ENCODE measurements at places on chromosomes 5 and 9.
A peak's percentile ranks its signal among the peaks of the same experiment; 100 is the strongest.

DNA sequence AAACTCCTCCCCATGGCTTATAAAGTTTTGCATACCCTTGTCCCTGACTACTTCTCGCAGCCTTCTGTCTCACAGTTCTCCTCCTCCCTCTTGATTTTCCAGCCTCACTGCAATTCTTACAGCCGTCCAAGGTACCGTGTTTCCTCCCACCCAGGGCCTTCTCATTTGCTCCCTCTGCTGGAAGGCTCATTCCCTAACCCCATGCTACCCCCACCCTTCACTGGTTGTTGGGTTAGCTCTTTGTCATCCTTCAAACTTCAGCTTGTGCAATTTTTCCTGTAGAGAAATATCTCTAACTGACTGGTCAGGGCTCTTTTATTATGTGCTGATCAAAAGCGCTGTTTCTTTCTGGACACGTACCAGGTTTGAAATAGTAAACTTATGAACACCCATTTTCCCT, 329.2 kb downstream of the EBF1 start:
- DNase-seq, result no peak

GRCh38 chr9:124676159-124676551, 95.0 kb downstream of the NR6A1 start:
- DNase-seq, result no peak

DNA sequence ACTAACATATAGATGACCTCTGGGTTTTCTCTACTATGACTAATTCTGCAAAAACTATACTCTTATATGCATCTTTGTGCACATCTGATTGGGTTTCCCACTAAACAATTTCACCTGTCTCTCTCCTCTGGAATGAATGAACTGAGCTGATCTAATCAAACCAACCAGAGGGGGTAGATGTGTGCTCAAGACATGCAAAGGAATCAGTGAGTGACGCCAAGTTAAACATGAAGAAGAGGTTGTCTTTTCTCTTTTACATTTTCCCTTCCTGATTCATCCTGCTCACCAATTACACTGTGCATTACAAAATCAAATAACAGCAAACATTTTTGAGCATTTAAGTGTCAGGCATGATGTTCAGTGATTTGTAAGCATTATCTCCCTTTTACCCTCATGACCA, 29.6 kb upstream of the GRXCR2 start:
- DNase-seq, result no peak

DNA sequence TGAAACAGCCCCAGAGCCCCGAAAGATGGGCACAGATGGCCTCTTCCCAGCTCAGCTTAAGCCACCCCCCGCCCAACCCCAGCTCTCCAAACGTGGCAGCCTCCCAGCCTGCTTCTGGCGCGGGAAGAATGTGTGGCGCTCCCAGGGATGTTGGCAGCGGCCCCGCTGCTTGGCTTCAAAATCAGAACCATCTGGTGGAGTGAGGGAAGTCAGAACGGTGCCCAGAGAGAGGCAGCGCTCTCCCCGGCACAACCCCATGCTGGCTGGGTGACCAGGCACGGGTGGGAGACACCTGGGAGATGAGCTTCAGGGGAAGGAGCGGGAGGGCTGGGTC, 72.7 kb upstream of the ORM1 start:
- DNase-seq, result no peak

DNA sequence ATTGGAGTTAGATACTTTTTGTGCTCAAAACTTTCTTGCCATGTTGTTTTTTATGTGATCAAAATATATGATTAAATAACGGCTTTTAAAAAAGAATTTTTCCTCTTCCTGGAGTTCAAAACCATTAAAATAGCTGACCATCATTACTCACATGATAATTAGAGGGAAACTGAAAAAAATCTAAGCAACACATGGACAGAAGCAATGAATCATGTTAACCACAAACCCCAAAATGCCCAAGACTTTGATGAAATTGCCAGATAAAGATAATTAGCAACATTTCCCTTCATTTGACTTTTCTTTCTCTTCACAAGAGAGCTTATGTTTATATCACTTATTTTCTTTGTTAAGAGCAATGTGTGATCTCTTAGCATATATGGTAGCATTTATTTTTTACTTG, 1294.2 kb downstream of the EFNA5 start:
- DNase-seq, result no peak

DNA sequence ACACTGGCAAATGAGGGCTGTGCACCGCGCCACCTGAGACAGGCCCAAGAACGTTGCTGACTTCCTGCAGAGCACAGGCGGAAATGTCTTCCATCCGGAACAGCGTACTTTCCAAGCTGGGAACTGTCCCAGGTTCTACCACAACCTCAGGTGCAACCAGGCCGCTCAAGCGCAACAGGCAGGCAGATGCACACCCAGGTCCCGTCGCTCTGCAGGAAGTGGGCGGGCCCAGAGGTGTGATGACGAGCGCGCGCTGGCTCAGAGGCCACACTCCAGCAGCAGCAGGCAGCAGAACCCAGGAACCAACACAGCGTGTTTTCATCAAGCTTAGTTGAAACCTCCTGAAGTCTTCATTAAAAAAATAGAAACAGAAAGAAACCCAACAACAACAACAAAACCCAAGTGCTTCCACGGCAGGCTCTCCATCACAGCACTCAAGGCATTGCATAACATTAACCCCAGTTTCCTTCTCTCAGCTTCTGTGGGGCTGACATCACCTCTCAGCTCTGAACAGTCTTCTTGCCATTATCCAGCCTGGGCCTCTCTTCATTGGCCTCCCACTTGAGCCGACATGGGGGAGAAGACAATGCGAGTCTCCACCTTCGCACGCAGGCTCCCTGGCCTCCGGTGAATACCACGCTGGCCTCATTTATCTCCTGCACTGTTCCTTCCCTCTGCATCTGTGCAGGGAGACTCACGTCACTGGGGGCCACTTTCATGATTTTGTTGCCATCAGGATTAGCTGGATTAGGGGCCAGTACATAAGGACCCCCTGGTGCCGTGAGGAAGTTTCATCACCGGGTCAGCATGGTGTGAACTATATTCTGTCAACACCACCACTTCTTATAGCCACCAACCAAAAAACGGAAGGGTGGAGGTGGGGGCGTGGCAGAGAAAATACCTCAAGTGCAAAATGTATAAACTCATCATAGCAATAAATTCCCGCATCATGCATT, 22.1 kb downstream of the PTCH1 start:
- peak; percentile 77 for DNase-seq

GRCh38 chr5:38378579-38378978, 120.2 kb downstream of the EGFLAM start:
- DNase-seq, result no peak

GRCh38 chr9:106287091-106287631, 575.8 kb upstream of the ZNF462 start:
- no peak for DNase-seq

DNA sequence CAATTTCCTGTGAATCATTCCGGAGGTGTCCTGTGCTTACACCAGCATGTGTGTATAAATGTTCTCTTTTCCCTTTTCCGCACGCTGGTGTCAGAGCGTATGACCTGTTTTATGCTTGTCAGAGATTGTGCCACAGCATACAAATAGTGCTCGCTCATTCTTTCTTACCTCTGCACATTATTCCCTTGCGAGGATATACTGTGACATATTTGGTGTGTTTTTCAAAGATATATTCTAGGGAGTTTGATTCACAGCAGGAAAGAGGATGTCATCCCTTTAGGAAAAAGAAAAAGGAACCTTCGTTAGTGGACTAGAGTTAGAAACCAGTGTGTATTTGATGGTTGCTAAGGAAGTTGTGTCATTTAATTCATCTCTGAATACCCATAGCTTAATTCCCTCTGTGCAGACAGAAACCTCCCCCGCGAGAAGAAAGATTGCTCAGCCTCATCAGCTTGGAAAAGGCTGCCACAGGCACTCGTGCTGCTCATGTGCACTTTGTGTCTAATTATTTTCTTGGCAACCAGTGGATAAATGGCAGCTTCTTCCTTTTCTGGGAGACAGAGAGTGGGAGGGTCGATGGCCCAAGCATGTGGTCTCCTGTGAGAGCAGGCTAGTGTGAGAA, 14.7 kb upstream of the CCIN start:
- DNase-seq, result no peak

DNA sequence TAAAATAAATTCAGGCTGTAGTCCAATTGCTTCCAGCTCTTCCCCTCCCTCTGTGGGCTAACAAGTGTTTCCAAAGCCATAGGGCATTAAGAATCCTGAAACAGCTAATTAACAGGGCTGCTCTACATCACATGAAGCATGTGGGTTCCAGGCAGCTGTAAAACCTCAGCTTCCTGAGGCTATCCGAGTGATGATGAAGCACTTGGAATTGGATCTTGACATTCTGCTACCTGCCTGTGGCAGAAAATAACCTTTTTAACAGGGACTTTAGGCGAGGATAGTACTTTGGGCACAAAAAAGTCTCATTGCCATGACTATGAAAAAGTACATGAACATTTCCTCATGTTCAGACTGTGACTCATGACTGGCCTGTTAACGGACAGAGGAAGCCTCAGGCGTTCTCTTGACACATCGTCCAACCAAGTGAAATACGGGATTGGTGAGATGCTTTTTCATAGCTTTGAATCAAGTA, 107.2 kb downstream of the PDE4D start:
- DNase-seq, result no peak

GRCh38 chr5:172093965-172094364, 87.5 kb upstream of the FBXW11 start:
- DNase-seq, result no peak

DNA sequence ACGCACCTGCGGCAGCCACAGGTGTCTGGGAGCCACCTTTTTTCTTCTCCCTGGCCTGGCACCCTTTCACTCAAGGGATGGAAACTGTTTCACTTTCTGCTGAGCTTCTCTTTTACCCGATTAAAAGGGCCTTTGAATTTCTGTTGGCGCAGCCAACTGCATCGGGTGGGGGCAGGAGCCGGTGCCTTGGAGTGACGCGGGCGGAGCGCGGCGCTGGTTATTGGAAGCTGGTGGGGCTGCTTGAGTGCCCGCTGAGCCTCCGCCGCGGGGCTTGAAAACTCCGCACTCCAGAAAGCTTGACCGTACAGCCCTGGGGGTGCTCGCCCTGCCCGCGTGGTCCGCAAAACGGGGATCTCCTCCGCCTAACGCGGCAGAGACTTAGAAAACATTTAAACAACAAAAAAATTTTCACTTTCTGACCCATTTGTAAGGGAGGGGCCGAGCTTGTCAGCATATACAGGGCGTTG, 52.0 kb upstream of the TJP2 start:
- peak; percentile 17 for DNase-seq

GRCh38 chr5:5352675-5353074, 69.8 kb upstream of the ICE1 start:
- DNase-seq, result no peak

GRCh38 chr5:95044096-95044495, 240.8 kb downstream of the MCTP1 start:
- DNase-seq, result no peak

GRCh38 chr5:91495699-91496098, 112.6 kb upstream of the ARRDC3 start:
- no peak for DNase-seq

- no peak for DNase-seq
Observed at GRCh38 chr9:76090330-76090729, 199.9 kb downstream of the PCSK5 start.

- DNase-seq, result no peak
Observed at GRCh38 chr5:9661316-9662015, 31.3 kb upstream of the TAS2R1 start.

GRCh38 chr5:10663489-10664179, 97.4 kb downstream of the DAP start:
- DNase-seq, result no peak

GRCh38 chr9:89523948-89524347, 26.0 kb upstream of the SEMA4D start:
- peak; percentile 73 for DNase-seq

DNA sequence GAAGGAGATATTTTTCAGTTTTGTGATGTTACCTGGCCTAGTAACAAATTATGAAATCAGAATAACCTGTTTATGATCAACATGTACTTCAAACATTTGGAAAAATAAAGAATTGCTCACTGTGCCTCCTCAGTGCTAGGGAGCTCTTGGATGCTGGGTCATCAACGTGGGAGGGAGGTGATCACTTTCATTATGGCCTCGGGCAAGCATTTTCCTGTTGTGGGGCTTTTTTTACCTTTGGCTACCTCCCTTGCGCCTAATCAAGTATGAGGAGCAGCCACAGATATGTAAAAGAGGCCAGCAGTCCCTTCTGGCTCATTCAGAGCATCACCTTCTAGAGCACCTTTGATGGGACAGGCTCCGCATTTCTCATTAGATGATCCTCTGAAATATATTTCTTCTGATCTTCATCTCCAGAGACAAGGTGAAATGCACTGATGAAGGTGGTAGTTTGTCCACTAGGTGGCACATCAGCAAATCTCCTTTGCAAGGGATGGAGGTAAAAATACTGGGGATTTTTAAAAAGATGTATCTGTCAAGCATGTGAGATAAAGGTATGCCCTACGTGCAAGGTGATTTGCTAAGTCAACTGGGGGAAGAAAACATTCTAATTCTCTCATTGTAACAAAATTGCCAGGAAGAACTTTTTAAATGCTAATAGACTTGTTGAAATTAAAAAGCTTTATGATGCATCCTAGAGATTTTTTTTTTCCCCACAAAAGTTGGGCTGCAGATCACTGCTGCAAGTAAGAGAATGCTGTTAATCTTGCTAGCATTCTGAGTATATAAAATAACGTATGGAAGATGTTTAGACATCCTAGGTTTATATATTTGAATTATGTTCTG, 218.2 kb downstream of the MAST4 start:
- DNase-seq, result peak; percentile 61

Data from CD4-positive, alpha-beta T cell treated with Interleukin-15 for 4 hours (primary cell).